T-helper 2 cell treated with Interferon-gamma antibody and Interleukin-4, amounts not matched to agents 5 μg/mL and 100 μg/mL, for 36 hours (primary cell): ENCODE measurements at places on chromosomes 4 and X.

- DNase-seq: no peak
Measured at GRCh38 chrX:77564823-77565222, 117.6 kb downstream of the FGF16 start.

- DNase-seq: no peak
Measured at GRCh38 chr4:94345266-94345665, 2.6 kb upstream of the HPGDS start.

- DNase-seq: no peak
Measured at GRCh38 chr4:31548021-31548420, 827.9 kb downstream of the PCDH7 start.

DNA sequence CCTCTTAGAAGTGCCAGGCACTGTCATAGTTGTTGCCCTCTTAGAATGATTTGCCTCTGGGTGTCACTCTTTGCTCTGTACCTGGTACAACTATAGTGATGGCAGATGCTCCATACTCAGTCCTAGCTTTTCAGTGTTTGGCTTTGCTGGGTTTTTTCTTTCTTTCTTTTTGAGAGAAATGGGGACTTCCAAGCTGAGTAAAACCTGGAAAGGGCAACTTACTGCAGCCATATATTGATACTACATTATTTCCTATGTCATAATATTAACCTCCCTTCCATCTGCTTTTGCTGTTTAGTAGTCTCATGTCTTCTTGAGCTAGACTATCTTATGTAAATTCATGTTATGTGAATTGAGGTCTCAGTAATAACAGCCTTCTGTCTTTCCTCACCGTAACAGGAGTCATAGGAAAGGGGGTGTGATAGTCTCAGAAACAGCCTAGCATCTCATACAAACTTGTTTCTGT lies 49.0 kb downstream of the NIPAL1 start:
- no peak for DNase-seq
